Cerebellum (tissue), 4 donors: ENCODE measurements at places on chromosomes 13 and 19. TPM values are rescaled to one million over a fixed set of nuclear protein-coding genes. Genes with fewer than 3 reads are reported as not detected.

The GARRE1 gene
- total RNA-seq: 21.2 TPM

The AXL gene
- total RNA-seq: 10.6 TPM

The ANKRD24 gene
- 1.7 TPM for total RNA-seq

The MEF2B gene
- total RNA-seq: 0.27 TPM

The DLL3 gene
- total RNA-seq: 16.8 TPM

The CERS4 gene
- 35.4 TPM for total RNA-seq

The RFPL4A gene
- not detected for total RNA-seq

The RAB3A gene
- 35.7 TPM for total RNA-seq

The ZIC5 gene
- 33.5 TPM for total RNA-seq

The FXYD3 gene
- 0.45 TPM for total RNA-seq

The FARSA gene
- 42.3 TPM for total RNA-seq

GRCh38 chr19:1269478-1270212, 513 bp downstream of the CIRBP start:
- peak; percentile 87 for DNase-seq

GRCh38 chr19:35442091-35442490, 6.0 kb upstream of the FFAR2 start:
- DNase-seq: no peak

DNA sequence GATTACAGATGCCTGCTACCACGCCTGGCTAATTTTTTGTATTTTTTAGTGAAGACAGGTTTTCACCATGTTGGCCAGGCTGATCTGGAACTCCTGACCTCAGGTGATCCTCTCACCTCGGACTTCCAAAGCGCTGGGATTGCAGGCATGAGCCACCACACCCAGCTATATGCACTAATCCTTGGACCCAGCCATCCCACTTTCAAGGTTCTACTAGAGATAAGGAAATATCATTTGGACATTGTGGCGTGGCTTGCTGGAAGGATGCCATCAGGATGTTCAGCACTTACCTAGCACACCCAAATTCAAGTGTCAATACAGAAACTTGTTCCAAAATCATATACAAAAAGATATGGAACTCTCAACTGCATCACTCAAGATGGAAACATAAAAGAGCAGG, 136.4 kb downstream of the ABCC4 start:
- DNase-seq: no peak

GRCh38 chr19:50419022-50419579, 363 bp downstream of the SPIB start:
- no peak for DNase-seq

DNA sequence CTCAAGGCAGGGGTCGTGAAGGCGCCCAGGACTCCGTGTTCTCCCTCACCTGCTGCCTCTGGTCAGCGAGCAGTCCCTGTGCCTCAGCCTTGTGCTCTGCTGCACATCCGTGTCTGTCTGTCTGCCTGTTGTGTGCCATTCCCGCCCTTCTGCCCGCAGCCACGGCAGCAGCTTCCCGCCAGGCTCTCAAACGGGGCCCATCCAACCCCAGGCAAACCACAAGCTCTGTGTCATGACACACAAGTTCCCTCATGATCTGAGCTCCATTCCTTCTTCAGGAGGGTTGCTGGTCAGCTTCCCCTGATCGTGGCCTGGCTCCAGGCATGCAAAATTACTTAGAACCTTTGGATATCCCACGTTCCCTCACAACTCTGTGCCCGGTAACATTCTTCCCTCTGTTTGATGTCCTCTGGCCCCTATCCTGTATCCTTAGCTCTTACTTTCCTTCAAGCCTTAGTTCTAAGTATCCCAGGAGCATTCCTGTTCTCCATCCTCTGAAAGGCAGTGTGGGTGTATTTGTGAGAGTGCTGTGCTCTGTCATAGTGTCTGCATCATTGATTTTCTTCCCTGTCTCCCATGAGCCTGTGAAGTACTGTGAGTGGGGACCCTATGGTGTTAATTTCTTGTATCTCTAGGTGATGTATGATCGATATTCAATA, 3.2 kb downstream of the GPR183 start:
- no peak for DNase-seq

GRCh38 chr13:26531742-26532141, 25.7 kb upstream of the WASF3 start:
- DNase-seq: no peak

DNA sequence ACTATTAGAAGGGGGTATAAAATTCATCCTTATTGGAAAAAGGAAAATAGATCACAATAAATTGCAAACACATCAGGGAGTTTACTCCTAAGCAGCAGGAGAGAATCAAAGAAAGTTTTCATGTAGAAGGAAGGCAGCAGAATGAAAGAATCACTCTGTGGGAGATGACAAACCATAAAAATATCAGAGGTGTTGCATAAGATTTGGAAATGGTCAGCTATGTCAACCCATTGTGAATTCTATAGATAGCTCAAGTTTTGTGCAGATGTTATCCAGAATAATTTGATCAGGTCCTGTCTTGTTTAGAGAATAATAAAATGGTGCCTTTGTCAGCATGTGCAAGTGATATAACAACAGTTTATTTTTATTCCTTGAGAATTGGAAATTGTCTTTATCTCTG, 622.4 kb downstream of the DCT start:
- DNase-seq: no peak

GRCh38 chr13:85666356-85666755, 132.9 kb downstream of the SLITRK6 start:
- DNase-seq: no peak

DNA sequence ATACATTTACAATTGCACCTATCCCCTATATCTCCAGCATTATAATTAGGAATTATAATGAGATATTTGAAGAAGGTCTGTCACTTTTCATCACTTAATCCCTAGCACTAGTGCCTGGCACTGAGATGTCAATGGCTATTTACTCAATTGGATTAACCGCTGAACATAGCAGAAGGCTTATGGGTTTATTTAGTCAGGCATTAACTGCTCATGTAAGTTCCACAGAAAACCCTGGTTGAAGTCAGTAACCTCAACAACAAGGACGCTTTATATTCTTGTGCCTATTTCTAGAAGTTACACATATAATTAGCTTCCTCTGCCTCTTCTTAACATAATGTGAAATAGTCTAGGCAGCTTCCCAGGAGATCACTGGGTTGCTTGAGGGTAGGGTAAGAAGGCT, 107.5 kb upstream of the POSTN start:
- no peak for DNase-seq

- DNase-seq: no peak
Observed at GRCh38 chr13:94346261-94347019, 133.0 kb downstream of the DCT start.

- DNase-seq: no peak
Observed at GRCh38 chr13:113550453-113550852, 34.1 kb upstream of the TFDP1 start.

- no peak for DNase-seq
Observed at GRCh38 chr19:48461651-48461981, 6.2 kb downstream of the KCNJ14 start.

GRCh38 chr13:73903561-73903960, 230.6 kb downstream of the KLF12 start:
- no peak for DNase-seq

GRCh38 chr13:112447306-112447705, 71.2 kb downstream of the SPACA7 start:
- DNase-seq: no peak

DNA sequence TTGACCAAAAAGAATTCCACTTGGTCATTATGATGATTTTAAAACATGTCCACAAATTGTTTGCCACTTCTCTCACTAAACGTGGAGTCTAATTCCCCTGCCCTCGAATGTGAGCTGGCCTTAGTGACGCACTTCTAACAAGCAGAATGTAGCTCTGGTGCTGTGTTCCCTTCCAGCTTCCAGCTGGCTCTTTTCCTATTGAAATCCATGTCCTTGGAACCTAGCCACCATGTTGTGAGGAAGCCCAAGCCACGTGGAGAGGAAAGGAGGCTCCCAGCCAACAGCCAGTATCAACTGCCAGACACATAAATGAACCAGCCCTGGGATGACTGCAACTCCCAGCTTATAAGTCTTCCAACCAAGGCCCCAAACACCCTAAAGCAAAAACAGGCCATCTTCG, 23.6 kb upstream of the CEBPA start:
- DNase-seq: peak; percentile 82

DNA sequence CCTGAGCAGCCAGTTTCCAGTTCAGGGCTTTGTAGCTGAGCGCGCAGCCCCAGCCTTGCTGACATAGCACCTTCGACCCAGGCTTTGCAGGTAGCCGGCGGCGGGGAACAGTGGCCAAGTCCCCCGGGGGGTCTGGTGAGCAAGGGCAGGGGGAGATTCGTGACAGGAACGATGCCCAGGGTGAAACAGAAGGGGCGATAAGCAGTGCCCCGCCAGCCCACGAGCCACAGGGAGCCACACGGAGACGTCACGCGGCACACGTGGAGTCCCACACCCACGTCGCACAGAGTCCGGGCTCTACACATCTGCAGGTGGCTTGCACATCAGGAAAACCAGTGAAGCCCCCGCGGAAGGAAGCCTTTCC, 127.2 kb downstream of the SOX1 start:
- DNase-seq: no peak

DNA sequence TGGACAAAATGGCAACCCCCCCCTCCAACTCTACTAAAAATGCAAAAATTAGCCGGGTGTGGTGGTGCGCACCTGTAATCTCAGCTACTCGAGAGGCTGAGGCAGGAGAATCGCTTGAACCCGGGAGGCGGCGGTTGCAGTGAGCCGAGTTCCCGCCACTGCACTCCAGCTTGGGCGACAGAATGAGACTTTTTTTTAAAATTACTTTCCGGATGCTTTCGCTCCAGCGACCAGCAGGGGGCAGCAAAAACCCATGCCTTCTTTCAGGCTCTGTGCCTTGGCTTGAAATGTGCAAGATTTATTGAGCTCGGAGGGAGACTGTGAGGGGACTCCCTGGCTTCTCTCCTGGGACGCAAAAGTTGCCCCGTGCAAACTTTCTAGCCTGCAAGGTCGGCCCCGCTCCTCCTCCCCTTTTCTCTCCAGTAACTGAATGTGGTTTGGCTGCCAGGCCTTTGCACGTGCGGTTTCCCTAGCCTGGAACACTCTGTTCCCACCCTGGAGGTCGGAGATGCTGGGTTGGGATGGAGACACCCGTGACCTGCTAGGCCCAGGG, 61.4 kb upstream of the NFIC start:
- DNase-seq: peak; percentile 77

DNA sequence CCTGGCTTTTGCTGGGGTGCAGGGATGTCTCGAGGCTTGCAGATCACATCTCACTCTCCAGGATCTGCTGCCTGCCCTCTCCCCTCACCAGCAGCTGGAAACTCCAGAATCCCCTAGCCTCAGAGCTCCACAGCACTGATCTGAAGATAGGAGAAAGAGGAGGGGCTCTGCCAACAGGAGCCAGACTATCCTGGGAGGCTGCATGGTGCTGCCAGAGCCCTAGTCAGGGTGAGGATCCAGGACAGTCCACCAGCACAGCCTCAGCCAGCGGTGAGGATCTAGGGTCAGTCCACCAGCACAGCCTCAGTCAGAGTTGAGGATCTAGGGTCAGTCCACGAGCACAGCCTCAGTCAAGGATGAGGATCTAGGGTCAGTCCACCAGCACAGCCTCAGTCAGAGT, 65.2 kb downstream of the RAB20 start:
- DNase-seq: no peak
